Testis (tissue), 5 donors: ENCODE measurements at places on chromosomes 11 and 22.
A peak's percentile ranks its signal among the peaks of the same experiment; 100 is the strongest.

DNA sequence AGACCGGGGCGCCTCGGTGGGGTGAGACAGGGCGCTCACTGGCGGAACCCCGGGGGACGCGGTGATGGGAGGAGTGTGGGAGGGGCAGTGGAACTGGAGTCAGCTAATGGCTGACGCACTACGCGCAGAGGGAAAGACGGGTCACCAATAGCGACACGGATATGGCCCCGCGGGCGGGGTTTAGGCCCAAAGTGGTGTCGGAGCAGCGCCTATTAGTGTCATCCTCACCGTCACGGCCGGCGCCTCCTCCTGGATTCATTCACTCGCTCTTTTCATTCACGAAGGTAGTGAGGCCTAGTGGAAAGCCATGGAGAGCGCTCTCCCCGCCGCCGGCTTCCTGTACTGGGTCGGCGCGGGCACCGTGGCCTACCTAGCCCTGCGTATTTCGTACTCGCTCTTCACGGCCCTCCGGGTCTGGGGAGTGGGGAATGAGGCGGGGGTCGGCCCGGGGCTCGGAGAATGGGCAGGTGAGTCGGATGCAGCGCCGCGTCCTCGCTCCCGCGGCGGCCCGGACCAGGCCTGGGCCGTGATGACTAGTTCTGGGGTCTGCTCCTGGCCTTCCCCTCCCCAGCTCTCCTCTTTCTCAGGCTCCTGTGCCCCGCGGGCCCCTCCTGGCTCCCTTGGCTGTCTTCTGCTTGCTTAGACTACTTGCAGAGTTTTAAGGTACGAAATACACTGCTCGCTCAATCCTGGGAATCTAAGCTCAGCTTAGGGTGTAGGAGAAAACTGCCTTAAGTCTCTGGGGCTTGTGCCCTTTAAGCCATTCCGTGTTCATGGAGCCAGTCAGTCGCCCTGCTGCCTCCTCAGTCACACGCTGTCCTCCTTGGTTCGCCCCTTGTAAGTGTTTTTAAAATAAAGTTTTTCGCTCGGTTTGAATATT lies at the start of gene HSD17B12:
TSS of gene HSD17B12 (plus strand) at position 218 of the 880 bp plus-strand sequence. CDS start at position 308, 90 bp downstream.
- peak; percentile 99 for DNase-seq

GRCh38 chr11:1967641-1968225 lies 20.6 kb downstream of the MRPL23 start:
- no peak for DNase-seq

- DNase-seq = no peak
Measured at GRCh38 chr11:104583857-104584256, 314.4 kb downstream of the CASP12 start.

GRCh38 chr11:68741463-68741862 lies 9.9 kb downstream of the TESMIN start:
- no peak for DNase-seq

GRCh38 chr22:38132794-38133193 lies 22.3 kb upstream of the BAIAP2L2 start:
- no peak for DNase-seq
